ENCODE measurements at places on chromosomes 11 and 22.

- no peak for DNase-seq
These were observed 56.1 kb downstream of the HIRA start for GRCh38 chr22:19375435-19375834.

GRCh38 chr11:126138636-126139035 is 72.8 kb downstream of the RPUSD4 start:
- DNase-seq, result no peak

GRCh38 chr11:11798586-11799438 is 43.0 kb upstream of the USP47 start:
- DNase-seq, result peak; percentile 8

DNA sequence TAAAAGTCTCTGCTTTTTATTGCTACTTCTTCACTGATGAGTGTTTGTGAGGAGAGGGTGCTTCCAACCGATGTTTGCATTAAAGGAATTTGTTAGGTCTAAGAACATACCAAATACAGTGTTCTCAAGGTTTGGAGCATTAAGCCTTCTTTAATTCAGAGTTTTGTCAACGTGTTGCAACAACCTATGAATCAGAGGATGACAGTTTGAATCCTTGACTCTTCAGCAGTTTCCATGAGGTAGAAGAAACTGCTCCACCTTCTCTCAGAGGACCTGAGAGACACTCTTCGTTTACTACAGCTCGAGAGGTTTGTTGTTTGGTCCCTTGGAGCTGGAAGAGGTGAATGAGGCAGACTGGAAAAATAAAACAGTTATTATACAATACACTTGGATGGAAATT is 55.7 kb downstream of the NCAM1 start:
- no peak for DNase-seq

DNA sequence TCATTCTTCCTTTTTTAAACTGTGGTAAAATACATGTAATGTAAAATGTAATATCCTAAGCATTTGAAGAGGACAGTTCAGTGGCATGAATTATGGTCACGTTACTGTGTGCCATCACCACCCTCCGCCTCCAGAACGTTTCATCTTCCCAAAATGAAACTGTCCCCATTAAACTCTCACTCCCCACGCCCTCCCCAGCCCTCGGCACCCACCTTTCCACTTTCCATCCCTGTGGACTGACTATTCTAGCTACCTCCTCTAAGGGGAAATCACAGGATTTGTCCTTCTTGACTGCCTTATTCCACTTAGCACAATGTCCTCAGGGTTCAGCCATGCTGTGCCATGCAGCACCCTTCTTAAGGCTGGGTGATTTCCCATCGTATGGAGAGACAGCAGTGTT is 1509.5 kb downstream of the BRD1 start:
- no peak for DNase-seq

DNA sequence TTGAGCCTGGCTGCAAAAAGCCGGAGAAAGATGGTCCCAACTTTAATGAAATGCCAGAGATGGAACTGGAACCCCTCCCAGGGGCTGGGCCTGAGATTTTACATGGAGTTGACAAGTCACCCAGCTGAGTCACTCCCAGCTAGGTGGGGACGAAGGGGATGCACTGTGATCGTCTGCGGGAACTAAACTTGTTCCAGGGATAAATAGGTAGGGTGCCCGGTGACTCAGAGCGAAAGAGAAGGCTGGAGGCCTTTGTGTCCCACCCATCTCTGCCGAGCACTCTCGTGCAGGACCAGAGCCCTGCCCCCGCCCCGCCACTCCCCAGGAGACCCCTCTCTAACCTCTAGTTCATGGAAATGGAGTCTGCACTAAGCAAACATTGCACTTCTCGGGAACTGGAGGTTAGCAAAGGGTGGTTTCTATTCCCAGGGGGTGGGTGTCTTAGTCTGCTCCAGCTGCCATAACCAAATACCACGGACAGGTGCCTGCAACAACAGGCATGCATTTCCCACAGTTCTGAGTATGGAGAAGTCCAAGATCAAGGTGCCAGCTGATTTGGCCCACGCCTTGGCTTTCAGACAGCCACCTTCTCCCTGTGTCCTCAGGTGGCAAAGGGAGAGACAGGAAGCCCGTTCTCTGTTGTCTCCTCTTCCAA is 60.7 kb upstream of the FADD start:
- no peak for DNase-seq

DNA sequence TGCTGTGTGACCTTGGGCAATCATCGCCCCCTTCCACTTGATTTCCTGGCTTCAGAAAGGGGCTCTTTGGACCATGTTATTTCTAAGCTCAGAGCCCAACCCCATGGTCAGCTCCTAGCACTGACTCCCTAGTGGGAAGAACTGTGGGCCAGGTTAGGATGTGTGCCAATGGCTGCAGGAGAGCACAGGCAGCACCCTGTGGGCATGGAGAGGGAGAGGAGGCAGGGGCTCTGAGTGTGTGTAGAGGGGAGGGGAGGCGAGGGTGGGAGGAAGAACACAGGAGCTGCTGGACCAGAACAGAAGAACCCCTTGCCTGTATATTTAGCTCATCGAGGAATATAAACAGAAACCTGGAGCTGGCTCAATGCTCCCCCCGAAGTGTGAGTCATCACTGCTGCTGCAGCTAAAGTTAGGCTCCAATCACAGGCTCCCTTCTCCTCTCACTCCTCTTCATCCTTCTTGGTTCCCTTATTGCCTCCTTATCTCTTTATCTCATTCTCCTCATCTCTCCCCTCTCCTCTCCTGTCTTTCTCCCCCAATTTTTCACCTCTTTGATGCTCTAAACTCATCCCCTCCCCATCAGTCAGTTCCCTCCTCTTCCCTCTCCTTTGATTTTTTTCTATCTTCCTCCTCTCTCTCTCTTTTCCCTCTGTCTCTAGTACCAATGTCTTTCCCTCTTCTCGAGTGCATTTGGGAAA is 14.5 kb upstream of the RPS19BP1 start:
- no peak for DNase-seq

- no peak for DNase-seq
These were observed 33.7 kb downstream of the APLP2 start for GRCh38 chr11:130103296-130103814.

GRCh38 chr11:103339485-103339857 is 230.2 kb downstream of the DYNC2H1 start:
- DNase-seq, result no peak

DNA sequence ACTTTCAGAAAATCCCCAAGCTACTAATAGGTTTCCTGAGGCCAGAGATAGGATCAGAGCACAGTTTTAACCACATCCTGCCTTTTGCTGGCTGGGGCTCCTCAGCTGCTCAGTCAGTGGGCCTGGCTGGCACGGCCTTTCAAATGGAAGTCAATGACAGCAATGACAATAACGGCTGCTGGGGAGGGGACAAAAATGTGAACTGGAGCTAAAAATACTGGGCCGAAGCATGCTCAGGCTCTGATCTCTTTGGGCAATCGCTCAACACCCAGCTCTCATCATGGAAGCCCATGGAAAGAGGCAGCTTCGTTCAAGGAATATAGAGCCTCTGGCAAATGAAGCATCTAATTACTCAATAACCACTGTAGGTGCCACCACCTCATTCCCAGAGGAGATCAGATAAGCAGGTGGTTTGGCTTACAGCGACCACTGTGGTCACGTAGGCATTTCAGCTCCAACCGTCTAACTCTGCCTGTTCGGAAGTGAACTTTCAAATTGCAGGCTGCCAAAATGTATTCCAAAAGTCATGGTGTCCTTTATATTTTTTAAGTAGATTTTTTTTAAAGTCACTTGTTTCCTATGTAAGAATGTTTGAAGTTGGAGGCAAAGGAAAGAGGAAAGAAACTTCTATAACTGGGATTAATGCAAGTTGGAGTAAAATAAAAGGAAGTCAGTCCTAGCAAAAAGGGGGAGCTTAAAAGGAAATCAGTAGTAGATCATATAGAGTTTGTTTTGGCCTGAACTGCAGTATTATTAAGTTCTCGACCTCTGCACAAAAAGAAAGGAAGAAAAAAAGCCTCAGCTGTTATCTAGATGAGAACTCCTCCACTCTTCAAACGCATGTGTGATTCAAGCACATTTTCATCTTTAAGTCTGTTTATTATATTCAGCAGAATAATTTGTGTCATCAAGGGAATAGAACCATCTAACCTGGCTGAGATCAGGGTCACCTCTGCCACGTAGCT is 14.1 kb downstream of the WT1 start:
- DNase-seq, result no peak

GRCh38 chr11:106491751-106492150 is 414.3 kb downstream of the AASDHPPT start:
- no peak for DNase-seq

- no peak for DNase-seq
These were observed 27.9 kb upstream of the SMPD1 start for GRCh38 chr11:6362185-6362872.

DNA sequence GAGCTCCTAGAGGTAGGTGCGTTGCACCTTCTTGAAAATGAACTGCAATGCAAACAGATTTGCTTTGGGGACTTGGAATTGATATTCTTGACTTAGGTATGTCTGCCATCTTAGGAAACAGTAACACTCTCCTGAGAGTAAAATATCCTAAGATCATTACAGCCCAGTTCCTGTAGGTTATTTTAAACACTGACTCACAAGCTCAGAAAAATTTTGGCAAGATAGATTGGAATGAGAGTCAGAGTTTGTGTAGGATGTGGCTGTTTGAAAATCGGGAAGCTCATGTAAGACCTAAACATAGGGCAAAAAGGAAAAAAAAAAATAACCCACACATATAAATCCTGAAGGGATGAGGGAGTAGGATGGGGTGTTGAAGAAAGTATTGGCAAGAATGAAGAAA is 377.0 kb upstream of the LRRC4C start:
- no peak for DNase-seq

DNA sequence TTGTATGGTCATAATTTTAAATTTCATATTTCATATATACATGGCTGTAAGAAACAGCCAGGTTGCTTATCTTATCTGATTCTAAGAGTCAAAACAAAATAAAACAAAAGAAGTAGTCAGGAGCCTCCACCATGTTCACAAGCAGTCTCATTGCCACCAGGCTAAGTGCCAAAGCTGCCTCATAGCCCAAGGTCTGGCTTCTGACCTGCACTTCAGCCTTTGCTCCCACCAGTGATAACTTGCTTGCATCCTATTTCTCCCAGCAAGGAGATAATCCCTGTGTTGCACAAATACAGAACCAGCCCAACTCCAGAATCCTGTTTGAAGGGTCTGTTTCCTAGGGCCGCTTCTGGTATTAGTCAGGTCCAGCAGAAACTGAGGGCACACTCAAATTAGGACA is 53.9 kb upstream of the TSKU start:
- no peak for DNase-seq

DNA sequence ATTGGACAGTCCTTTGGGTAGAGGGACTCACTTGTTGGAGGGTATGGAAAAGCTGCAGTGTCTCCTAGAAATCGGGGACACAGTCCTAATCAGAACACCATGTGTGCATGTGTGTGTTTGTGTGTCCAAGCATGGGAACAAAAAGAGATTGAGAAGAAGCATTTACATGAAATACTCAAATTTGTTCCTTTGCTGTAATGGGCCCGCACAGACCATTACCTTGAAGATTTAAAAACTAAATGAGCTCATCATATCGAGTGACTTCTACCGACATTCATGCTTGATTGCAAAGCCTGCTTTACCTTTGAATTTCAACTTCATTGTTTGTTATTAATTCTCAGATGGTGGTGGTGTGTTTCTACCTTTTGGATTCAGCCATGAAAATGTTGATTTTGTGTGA is 106.9 kb downstream of the ZBTB16 start:
- DNase-seq, result no peak

DNA sequence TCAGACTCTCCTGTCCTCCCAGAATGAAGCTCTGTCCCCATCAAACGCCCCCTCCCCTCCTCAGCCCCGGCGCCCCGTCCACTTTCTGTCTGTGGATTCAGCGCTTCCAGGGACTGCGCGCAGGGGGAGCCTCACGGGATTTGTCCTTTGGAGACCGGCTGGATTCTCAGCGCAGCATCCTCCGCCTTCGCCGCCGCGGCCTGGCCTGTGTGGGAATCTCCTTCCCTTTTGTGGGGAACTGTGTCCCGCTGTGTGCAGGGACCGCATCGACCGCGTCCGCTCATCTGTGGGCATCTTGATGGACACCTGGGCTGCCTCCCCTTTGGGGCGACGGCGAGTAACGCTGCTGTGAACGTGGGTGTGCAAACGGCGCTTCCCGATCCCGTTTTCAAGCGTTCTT is 1.1 kb upstream of the SCT start:
- no peak for DNase-seq

GRCh38 chr11:34860034-34860433 is 56.1 kb downstream of the APIP start:
- DNase-seq, result no peak

GRCh38 chr11:124115782-124116616 is 749 bp downstream of the VWA5A start:
- DNase-seq, result peak; percentile 40

DNA sequence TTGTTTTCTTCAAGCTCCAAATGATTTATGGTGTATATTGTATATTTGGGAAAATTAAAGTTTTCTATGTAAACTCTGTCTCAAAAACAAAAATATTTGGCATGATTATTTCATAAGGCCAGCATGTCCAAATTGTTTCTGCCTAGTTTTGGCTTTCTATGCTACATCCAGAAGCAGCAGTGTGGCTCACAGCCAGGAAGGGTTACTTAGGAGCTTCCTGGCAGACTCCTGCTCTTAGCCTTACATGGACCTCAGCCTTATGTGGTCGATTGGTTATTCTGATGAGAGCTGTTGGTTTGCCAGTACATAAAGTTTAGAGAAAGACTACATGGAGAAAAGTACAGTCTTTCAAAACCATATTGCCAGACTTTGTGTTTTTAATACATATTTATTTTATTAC is 297.7 kb upstream of the FAT3 start:
- no peak for DNase-seq

GRCh38 chr22:19605508-19606331 is 81.5 kb upstream of the CLDN5 start:
- no peak for DNase-seq

DNA sequence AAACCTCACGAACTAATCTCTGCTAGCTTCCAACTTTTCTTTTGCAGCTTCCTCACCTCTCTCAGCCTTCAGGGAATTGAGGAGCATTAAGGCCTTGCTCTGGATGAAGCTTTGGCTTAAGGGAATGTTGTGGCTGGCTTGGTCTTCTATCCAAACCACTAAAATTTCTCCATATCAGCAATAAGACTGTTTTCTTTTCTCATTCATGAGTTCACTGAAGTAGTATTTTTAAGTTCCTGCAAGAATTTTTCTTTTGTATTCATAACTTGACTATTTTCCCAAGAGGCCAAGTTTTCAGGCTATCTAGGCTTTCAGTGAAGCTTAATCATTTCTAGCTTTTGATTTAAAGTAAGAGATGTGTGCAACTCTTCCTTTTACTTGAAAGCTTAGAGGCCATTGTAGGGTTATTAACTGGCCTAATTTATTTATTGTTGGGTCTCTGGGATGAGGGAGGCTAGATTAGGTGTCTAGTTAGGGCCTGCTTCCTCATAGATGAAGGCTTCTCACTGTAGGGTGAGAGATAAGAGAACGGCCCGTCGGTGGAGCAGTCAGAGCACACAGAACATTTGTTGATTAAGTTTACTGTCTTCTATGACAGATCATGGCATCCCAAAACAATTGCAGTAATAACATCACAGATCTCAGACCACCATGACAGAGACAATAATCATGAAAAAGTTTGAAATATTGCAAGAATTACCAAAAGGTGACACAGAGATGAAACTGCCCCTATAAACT is 33.2 kb downstream of the CSF2RB start:
- no peak for DNase-seq
